CD4-positive, alpha-beta T cell treated with Interleukin-17A for 4 hours (primary cell): ENCODE measurements at places on chromosomes 3 and 15.

- no peak for DNase-seq
These were observed 170.3 kb downstream of the NUP210 start for GRCh38 chr3:13249664-13250390.

DNA sequence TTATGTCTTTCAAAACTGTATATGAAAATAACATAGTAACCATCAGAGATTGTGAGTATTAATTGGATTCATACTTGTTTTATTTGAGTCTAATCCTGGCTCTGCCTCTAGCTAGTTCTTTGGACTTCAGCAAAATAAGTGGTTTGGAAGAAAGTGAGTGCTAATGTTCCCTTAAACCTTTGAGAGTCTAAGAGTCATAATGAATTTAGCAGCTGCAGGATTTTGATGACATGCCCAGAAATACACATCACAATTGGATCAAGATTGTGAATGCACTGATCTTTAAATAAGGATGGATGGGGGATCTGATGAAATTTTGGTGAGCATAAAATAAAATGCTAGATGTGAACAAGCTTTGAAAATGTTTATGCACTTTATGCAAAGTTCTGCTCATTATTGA is 79.9 kb upstream of the FAM98B start:
- DNase-seq = no peak

GRCh38 chr15:91891788-91892345 is 38.4 kb downstream of the SLCO3A1 start:
- DNase-seq = no peak

GRCh38 chr3:55723653-55724406 is 236.7 kb upstream of the WNT5A start:
- DNase-seq = no peak

DNA sequence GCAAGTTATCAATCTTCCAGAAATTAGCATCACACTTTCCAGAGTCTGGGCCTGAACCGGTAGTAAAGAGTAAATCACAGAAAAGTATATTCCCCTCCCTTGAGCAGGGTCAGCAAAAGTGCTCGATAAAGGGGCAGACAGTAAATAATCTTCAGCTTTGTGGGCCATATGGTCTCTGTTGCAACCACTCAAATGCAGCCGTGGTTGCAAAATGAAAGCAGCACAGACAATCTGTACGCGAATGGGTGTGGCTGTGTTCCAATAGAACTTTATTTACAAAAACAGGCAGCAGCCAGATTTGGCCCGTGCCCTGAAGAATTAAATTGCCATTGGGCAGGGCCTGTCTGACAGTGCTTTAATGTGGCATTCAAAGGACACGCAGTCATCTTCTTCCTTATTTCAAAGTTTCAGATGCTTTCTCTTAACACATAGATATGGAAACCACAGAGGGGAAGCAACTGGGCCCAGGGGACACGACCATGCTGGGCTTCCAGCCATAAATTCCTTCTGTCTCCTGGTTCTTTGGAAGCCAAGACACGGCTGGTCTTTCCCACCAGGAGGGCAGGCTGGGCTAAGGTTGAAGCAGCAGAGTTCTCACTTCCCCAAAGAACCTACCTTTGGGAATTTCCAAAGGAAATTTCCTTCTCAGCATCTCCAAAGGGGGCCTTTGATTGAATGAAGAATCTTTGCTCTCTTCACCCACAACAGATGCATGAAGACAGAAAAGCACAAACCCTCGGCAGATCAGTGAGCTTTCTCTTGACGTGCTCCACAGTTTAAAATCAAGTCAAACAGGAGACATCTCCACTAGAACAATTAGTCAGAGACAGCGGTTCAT is 489.8 kb upstream of the PROK2 start:
- peak; percentile 24 for DNase-seq

GRCh38 chr3:79606414-79606813 is 161.4 kb downstream of the ROBO1 start:
- no peak for DNase-seq

GRCh38 chr3:9826815-9827573 is 16.8 kb downstream of the RPUSD3 start:
- peak; percentile 23 for DNase-seq

GRCh38 chr3:148723631-148724030 is 25.9 kb downstream of the AGTR1 start:
- no peak for DNase-seq

DNA sequence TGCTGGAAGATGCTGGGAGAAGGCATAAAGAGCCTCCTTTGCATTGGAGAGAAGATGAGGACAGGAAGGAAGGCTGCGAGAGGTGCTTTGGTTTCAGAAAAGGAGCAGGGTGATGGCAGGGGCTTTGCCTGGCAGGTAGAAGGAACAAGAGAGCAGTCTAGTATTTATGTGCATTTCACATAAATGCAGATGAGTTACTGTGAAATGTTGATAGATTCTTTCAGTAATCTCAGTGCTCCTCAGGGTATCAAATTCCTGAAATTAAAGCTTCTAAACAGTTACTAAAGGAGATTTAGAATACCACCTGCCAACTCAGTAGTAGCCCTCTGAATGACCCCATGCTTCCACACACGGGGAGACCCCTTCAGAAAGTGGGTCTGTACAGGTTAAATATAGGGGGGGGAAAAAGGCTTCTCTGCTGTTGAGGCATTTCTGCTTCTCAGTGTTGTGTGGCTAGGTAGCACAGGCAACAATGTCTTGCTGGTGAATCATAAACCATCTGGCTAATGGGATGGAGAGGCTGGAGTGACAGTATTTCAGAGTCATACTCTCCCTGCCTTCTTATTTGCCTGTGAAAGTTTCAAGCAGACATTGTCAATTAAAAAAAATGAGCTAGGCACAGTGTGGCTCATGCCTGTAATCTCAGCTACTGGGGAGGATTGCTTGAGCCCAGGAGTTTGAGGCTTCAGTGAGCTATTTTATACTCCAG is 14.3 kb upstream of the FBXL22 start:
- no peak for DNase-seq

DNA sequence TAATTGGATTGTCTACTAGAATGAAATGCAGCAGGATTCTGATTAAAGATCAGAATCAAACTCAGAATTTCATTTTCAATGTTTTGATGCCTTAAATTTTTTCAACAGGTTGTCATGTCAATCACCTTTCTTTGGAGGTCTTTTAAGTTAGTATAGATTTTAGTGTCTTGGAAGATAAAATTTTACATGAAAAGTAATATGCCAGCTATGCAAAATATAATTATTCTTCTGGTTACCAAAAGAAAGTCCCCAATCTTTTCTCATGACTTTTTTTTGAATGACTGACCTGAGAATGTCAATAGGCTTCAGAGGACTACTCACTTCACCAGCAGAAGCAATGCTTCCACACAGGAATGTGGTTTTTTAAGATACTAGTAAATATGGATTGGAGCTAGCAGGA is 4.3 kb downstream of the FGF7 start:
- no peak for DNase-seq

DNA sequence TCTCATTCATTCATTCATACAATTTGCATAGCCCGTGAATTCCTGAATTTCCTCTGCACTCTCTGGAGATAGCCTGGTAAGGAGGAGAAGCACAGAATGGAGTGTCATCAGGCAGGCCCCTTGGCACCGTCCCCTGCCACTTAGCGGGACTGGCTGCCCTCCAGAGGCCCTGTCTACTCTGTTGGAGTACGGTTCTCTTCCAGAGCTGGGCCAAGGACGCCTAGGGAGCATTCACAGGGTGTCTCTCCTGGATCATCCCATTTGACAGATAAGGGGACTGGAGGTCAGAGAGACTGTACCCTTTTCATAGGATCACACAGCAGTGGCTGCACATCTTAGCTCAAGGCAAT is 48.0 kb downstream of the PTH1R start:
- DNase-seq = no peak

DNA sequence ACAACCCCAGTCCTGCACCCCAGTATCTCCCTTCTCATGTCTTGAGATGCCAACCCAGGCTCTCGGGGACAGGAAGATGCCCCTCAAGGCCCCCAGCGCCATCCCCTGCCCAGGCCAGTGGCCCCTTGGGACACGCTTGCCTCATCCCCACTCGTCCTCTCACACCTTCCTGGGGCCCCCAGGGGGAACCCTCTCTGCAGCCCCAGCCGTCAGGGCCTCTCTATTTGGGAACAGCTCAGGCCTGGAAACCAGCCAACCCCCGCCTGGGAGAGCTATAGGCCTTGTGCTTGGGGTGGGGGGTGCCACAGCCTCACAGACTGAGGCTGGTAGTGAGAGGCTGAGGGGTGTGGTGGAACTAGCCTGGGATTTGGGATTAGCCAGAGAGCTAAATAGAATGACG is 7.8 kb downstream of the LINGO1 start:
- no peak for DNase-seq

DNA sequence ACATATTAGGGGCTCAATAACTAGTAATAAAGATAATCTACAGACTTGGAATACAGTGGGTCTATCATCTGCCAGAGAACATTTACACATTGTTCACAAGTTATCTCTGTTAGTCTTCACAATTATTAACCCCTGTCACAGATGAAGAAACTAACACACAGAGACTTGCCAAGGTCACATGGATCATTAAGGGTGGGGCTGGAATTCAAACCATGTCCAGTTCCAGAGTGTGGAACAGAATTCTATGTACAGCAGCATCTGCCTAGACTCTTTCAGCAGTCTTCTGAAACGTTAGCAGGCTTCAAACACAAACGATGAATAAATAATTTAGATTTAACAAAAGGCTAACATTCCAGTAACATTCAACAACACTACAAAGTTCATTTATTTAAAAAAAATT is 673.9 kb upstream of the NR2F2 start:
- DNase-seq = no peak

GRCh38 chr15:31263751-31264558 is 62.7 kb upstream of the KLF13 start:
- DNase-seq = peak; percentile 87

GRCh38 chr3:170695486-170696064 is 109.7 kb upstream of the SLC7A14 start:
- DNase-seq = no peak

GRCh38 chr3:142595581-142595950 is 627 bp upstream of the PLS1 start:
- no peak for DNase-seq

DNA sequence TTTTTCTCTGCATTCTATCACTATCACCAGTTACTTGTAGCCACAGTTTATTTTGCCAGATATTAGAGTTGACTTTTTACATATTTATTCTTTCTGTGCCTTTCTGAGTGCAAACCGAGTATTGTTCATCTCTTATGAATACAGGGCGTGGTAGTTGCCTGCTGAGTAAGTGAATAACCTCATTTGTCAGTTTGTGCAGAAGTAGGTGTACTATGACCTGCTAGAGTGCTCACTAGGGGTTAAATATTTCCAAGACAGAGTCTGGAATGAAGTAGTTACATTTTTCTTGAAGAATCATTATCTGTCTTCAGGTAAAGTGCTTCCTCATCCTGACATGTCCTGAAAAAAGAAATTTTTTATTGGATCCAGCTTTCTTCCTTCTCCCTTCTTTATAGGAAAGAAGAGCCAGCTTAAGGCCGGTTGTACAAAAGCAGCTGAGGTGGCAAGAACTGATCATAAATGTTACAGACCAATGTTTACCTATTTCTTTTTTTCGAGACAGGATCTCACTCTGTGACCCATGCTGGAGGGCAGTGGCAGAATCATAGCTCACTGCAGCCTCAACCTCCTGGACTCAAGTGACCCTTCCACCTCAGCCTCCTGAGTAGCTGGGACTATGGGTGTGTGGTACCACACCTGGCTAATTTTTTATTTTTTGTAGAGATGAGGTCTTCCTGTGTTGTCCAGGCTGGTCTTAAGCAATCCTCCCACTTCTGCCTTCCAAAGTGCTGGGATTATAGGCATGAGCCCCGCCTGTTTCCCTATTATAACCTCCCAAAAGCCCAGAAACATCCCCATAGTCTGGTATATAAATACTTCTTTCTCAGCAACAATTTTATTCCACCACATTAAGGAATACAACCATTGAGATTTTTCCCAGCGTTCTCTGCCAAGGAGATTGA is 182.5 kb downstream of the TPRG1 start:
- DNase-seq = no peak

- no peak for DNase-seq
These were observed 184.9 kb downstream of the MINAR1 start for GRCh38 chr15:79617071-79617470.

- DNase-seq = no peak
These were observed 705.6 kb upstream of the GBE1 start for GRCh38 chr3:82467051-82467450.

DNA sequence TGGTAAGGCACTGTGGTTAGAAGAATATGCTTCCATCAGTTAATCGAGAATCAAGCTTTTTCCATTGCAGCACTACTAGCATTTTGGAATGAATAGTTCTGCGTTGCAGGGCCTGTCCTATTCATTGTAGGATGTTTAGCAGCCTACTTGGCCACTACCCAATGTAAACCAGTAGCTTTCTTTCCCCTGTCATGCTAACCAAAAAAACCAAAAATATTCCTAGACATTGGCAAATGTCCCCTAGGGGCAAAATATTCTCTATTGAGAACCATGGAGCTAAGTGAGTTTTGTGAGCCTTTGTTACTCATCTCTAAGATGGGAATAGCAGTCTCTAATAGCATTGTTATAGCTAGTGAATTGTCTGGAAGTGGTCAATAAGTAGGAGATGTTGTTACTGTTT is 187.2 kb downstream of the CADPS start:
- no peak for DNase-seq

DNA sequence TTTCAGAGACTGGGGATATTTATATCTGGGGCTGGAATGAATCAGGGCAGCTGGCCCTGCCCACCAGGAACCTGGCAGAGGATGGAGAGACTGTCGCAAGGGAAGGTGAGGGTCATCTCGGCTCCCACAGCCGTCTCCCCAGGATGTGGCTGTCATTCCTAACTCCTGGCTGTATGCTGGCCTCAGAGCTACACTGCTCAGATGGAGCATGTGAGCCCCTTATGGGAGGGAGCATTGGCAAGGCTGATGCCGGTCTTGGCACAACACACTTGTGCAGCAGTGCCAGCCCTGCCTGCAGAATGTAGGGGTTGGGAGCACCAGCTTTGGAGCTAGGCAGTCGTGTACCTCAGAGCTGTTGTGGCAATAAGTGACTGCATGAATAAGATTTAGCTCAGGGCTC is 5.2 kb downstream of the RCCD1 start:
- no peak for DNase-seq

DNA sequence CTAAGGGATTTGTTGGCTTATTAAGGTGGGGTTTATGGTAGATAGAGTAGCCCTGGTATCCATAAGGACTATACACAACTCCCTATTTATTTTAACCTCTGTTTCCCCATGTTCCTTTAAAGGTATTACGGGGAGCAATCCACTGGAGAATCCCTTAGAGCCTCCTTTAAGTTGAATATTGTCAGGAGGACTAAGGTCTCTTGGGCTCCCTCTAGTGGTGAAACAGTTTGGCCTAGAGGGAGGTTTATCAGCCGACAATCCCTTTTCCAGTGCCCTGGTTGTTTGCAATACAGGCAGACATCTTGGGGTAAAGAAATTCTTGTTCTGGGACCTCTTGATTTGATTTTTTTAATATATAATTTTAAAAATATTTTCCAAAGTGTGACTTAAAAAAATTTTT is 12.9 kb downstream of the OPA1 start:
- DNase-seq = peak; percentile 69

GRCh38 chr3:178419071-178419470 is 117.2 kb upstream of the KCNMB2 start:
- no peak for DNase-seq

DNA sequence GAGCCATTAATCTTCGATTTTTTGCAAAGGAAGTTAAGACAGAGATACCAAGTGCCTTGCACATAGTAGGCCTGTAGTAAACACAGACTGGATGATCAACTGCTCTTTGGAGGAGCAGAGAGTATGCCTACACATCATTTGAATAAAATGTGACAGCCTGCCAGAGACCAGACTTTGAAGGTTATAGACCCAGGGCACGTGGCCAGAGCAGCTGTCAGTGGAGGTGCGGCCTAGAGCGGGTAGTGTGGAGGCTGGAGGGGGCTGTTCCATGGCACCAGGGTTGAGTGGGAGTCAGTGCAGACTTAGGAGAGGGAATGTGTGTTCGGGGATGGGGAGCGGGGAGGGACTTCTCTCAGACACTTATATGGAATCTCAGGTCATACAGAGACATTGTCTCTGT is 80.8 kb downstream of the SMAD3 start:
- no peak for DNase-seq
